A549 treated with CORT108297 at 1 μM for 4 hours (cell line): ENCODE measurements at places on chromosomes 4 and X. TPM values are rescaled to one million over a fixed set of nuclear protein-coding genes. Genes with fewer than 3 reads are reported as not detected.

The SOWAHD gene
- 0.08 to 0.21 TPM (median 0.12 TPM) in 4 of 5 replicates, not detected in the other for total RNA-seq

The CLCN5 gene
- total RNA-seq, result 2.2 to 2.7 TPM (median 2.3 TPM) in 5 replicates

The ATP10D gene
- total RNA-seq, result 2.7 to 4.2 TPM (median 3.1 TPM) in 5 replicates

The TEC gene
- total RNA-seq, result 1.6 to 2.2 TPM (median 1.8 TPM) in 5 replicates

The ASB12 gene
- not detected in 5 replicates for total RNA-seq

The TRIM60 gene
- not detected in 5 replicates for total RNA-seq

The TMPRSS11B gene
- total RNA-seq, result not detected in 5 replicates

The HEPH gene
- total RNA-seq, result not detected in 5 replicates

The ODAPH gene
- 0.18 to 0.24 TPM in 2 of 5 replicates, not detected in the others for total RNA-seq

The TRPC5OS gene
- not detected in 5 replicates for total RNA-seq

The SPINK2 gene
- not detected in 5 replicates for total RNA-seq

The MYOZ2 gene
- total RNA-seq, result 0.02 TPM in 1 of 5 replicates, not detected in the others

The NHSL2 gene
- 0.30 to 0.41 TPM (median 0.36 TPM) in 5 replicates for total RNA-seq

The FSTL5 gene
- 0.01 to 0.05 TPM (median 0.02 TPM) in 3 of 5 replicates, not detected in the others for total RNA-seq

The SPANXD gene
- total RNA-seq, result not detected in 5 replicates

The ZCCHC4 gene
- total RNA-seq, result 4.4 to 5.4 TPM (median 4.6 TPM) in 5 replicates

The MAGEA3 gene
- 2.5 to 4.4 TPM (median 3.3 TPM) in 5 replicates for total RNA-seq

The DCAF4L1 gene
- total RNA-seq, result 0.08 to 0.28 TPM (median 0.12 TPM) in 5 replicates

The PRICKLE3 gene
- 15.1 to 22.0 TPM (median 20.1 TPM) in 5 replicates for total RNA-seq

The RENBP gene
- total RNA-seq, result 0.10 to 0.16 TPM in 2 of 5 replicates, not detected in the others

The ERCC6L gene
- total RNA-seq, result 11.1 to 15.1 TPM (median 12.4 TPM) in 5 replicates

The UGT2B10 gene
- 0.06 TPM in 1 of 5 replicates, not detected in the others for total RNA-seq

The EVC2 gene
- 1.8 to 2.7 TPM (median 2.2 TPM) in 5 replicates for total RNA-seq

The TASL gene
- not detected in 5 replicates for total RNA-seq

The CENPE gene
- 5.5 to 8.4 TPM (median 7.5 TPM) in 5 replicates for total RNA-seq

The CSAG2 gene
- total RNA-seq, result not detected in 5 replicates
